ENCODE measurements at places on chromosomes 7 and 10.
A peak's percentile ranks its signal among the peaks of the same experiment; 100 is the strongest.

DNA sequence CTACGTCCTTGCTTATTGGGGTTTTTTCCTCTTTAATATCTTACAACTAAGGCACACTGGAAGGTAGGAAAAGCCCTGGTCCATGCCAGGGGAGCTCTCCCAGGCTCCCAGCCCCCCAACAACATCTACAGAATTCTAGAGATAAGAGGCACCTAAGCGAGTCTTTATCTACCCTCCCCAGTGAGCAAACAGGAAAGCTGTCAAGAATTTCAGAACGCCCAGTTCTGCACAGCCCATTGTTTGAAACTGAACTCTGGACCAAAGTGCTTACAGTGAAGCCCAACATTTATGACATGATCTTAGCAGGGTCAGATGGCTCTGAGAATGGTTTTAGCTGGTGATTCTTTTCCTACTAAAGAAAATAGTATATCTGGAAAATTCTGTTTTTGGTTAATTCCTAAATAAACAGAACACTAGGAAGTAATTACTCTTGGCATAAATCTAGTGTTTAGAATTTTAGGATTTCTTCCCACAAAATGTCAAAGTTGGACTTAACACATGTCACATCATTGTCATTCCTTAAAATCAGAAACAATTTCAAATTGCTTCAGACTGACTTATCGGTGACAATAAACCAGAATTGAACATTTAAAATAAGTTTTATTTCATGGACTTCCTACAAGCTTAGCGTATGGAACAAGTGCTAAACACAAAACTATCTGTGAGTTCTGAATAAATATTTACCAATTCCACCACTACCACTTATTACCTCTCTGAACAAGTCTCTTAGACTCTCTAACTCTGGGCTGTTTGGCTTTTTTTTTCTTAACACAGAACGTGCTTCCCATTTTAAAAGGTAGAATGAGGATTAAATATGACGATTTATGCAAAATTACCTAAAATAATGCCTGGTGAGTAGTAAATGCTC lies 31.3 kb upstream of the RNF32 start:
- no peak for DNase-seq

DNA sequence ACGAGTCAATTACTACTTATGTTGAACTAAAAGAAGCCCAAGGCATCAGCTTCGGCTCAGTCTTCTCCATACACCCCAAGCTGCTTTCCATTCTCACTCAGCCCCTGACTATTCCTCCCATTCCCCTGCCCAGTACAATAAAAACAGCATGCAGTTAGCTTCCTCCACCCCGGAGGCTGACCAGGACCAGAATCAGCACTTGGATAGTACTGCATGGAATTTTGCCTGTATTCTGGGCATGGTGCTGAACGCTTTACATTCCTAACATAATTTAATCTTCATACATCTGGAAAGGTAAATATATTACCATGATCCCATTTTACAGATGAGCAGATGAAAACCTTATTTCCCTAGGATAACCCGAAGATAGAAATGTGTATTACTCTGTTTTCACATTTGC lies 7.5 kb upstream of the PODXL start:
- DNase-seq = no peak

DNA sequence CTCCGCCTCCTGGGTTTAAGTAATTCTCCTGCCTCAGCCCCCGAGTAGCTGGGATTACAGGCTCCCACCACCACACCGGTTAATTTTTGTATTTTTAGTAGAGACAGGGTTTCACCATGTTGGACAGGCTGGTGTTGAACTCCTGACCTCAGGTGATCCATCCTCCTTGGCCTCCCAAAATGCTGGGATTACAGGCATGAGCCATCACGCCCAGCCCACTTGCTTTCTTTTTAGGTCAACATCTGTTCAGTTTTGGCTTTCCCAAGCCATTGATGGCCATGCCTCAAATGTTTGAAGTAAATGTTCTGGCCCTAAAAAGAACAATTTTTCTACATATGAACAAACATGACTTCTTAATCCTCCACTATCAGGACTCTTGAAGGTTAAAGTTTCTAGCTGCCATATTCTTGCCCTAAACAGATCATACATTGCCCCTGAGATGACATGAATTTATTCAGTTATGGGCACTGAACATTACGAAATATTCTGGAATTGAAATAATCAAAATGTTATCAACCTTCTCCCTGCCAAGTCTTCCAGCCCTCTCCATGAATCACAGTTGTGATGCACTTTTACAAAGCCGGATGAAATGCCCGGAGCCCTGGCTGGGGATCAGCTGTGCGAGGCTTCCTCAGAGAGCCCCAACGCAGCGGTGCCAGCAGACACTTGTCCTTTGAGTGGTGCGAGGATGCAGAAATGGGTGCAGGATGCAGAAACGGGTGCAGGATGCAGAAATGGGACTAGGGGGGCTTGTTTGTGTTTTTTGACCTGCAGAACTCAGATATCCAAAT lies 2.9 kb downstream of the MRLN start:
- DNase-seq = no peak

GRCh38 chr10:35463105-35463867 lies 127.0 kb downstream of the CCNY start:
- no peak for DNase-seq

DNA sequence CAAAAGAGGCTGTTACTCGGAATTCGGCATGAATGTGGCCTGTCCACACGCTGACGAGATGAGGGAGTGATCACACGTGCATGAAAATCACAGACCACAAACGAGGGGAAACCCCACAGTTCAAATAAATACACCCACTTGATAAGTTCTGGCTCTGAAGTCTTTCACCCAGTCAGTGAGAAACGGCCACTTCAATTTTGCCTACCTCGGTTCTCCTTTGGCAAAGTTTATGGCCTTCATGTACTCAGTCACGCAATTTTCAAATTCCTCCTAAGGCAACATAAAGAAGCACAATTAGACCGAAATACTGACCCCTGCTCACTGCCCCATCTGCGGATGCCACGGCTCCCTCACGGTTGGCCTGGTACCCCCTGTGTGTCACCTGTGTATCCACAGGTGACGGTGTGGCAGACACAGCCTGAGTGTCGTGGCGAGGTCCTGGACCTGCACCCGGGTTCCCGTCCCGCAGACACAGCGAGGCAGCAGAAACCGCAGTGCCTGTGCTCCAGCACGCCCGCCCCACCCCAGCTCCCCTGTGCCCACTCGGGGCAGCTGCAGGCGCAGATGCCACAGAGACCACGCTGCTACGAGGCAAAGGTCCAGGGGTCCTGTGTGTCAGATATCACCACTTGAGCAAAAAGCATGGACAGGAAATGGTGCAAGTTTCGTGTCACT lies 1.4 kb downstream of the CFAP46 start:
- DNase-seq = no peak

DNA sequence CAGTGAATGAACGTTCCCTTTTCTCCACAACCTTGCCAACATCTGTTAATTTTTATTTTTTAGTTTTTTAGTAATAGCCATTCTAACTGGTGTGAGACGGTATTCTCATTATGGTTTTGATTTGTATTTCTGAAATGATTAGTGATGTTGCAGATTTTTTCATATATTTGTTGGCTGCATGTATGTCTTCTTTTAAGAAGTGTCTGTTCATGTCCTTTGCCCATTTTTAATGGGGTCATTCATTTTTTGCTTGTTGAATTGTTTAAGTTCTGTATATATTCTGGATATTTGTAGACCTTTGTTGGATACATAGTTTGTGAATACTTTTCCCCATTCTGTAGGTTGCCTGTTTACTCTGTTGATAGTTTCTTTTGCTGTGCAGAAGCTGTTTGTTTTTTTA lies 73.9 kb upstream of the MSRB2 start:
- no peak for DNase-seq

GRCh38 chr7:17663061-17663675 lies 277.1 kb downstream of the SNX13 start:
- no peak for DNase-seq

- DNase-seq = no peak
Observed at GRCh38 chr7:30841801-30842541, 69.7 kb upstream of the AQP1 start.

DNA sequence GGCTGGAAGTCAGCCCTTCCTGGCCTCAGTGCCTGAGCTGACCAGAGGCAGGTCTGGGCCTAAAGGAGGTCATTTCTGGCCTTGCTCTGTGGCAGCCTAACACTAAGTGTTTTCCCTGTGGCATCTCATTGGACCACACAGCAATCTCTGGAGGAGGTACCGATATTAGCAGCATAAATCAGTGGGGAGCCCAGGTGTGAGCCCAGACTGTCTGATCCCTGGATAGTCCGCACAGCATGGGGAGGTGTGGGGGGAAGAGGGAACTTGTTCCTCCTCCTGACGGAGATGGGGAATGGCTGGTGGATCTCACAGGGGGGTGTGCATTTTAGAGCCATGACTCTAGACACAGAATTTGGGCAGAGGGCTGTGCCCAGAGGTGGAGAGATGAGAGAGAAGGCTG lies 11.0 kb upstream of the PPIF start:
- no peak for DNase-seq

GRCh38 chr10:120656107-120656506 lies 195.1 kb upstream of the WDR11 start:
- DNase-seq = no peak

DNA sequence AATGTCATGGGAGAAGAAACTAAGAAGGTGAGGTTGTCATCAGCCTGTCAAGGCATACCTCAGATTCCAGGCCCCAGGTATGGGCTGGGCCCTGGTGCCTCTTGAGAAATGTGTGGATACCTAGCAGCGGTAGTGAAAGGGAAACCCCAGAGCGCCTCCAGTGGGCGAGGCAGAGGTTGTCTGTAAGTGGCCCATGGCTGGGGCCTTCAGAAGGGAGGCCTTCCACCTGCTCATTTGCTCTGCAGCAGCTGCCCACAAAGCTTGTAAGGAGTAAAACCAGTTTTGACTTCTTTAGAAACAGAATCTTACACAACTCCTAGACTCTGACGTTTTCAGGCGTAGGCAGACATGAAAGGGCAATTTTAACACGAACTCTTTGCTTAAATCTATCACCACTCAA lies 509.9 kb downstream of the PARD3 start:
- peak; percentile 26 for DNase-seq

GRCh38 chr7:100894860-100895700 lies 608 bp downstream of the ACHE start:
- DNase-seq = peak; percentile 88

Measured in progenitor cell of endocrine pancreas (in vitro differentiated cells).